ENCODE measurements at places on chromosomes 6 and 20.

- DNase-seq = no peak
Observed at GRCh38 chr20:15099130-15099529, 761.7 kb upstream of the FLRT3 start.

DNA sequence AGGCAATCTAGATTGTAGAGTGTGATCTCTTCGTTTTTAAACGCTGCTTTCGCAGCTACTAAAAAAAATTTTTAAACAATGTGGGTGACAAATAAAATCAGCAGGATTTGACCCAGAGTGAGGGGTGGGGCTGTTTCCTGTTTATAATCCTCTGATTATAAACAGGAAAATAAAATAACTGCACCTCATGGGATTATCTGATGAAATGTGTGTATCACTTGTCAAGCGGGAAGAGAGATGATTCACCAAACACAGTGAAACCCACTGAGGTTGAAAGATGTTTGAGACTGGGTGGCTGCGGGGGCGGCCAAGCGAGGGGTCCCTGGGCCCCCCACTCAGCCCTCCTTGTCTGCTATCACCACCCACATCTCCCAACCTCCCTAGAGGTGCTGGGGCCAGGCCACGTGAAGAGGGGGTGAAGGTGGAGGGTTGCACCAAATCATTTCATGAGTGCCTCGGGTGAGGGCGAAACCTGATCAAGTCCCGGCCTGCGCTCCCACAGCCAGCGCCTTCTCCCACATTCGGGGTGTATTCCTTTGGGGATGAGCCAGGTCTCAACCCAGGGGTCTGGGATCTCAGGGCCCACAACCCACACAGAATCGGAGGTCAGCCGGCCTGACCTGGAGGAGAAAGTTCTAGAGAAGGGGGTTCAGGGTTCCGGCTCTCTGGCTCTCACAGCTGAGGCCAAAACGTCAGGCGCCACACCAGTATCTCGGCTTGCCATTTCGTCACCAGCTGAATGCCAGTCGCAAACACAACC lies 212.5 kb downstream of the BMP7 start:
- no peak for DNase-seq

- no peak for DNase-seq
Observed at GRCh38 chr20:39259010-39259803, 297.1 kb downstream of the DHX35 start.

- no peak for DNase-seq
Observed at GRCh38 chr6:11650711-11651110, 113.2 kb downstream of the TMEM170B start.

GRCh38 chr6:78340755-78341154 lies 526.6 kb upstream of the IRAK1BP1 start:
- no peak for DNase-seq

DNA sequence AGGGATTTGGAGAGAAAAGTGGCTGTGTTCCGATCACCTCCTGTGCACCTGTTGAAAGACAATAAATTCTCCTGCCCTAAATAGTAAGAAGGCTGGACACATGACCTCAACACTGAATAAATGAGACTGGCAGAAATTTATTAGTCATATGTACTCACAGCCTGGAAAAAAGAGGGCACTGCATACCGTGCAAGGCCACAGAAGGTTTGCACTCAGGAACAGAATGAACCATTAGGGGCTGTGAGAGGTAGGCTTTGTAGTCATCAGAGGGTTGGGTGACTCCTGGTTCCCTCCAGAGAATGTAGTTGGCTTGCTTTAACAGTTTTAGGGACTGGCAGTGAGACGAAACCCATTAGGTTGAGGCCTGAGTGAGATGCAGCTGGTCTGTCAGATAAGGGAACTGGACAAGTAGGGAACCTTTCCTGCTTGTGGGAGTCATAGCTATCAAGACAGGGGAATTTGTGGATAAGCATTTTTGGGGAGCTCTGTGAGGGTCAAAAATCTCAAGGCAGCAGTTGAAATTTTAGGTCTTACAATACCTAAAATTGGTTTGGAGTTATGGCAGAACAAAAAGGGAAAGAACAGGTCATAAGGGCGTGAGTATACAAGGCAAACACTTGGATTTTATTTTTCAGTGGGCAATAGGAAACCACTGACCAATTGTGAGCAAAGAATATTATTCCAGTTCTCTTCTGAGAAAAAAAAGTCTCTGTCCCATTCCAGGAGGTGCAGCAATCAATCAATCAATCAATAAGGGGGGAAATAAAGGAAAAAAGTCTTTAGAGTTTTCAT lies 67.9 kb upstream of the BTN3A2 start:
- peak; percentile 60 for DNase-seq

- no peak for DNase-seq
Observed at GRCh38 chr6:140766999-140767398, 1365.7 kb upstream of the GJE1 start.

- no peak for DNase-seq
Observed at GRCh38 chr6:161422710-161423680, 149.1 kb upstream of the AGPAT4 start.

- no peak for DNase-seq
Observed at GRCh38 chr6:74879976-74880375, 325.9 kb downstream of the COL12A1 start.

DNA sequence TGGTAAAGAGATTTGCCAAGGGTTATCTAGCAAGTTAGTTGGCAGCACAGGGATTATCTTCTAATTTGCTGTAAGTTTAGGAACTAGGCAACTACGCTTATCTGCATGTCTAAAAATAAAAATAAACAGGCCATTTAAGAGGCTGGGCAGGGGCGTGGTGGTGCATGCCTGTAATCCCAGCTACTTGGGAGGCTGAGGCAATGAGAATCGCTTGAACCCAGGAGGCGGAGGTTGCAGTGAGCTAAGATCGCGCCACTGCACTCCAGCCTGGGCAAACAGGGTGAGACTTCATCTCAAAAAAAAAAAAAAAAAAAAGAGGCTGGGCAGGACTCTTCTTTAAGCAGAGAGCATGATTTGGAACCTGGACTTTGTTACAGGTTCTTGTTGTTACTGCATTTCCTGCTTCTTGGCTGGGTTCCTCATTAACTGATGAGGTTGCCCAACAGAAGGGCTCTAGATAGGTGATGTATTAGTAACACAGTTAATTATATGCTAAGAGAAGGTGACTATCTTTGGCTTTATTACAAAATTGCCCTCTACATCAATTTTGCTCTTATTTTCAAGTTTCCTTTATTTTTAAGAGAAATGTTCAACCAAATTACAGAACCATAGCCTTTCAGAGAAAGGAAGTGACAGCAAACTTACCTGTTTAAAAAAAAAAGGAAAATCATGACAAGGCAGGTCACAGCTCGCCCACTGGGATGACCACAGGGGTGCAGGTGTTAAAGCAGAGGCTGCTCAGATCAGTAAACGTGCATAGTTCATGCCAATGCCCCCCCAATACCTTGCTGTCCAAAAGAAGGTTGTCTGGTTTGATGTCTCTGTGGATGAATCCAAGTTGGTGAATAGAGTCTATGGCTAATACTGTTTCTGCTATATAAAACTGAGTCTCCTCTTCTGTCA lies 32.5 kb downstream of the STK38 start:
- DNase-seq = no peak

DNA sequence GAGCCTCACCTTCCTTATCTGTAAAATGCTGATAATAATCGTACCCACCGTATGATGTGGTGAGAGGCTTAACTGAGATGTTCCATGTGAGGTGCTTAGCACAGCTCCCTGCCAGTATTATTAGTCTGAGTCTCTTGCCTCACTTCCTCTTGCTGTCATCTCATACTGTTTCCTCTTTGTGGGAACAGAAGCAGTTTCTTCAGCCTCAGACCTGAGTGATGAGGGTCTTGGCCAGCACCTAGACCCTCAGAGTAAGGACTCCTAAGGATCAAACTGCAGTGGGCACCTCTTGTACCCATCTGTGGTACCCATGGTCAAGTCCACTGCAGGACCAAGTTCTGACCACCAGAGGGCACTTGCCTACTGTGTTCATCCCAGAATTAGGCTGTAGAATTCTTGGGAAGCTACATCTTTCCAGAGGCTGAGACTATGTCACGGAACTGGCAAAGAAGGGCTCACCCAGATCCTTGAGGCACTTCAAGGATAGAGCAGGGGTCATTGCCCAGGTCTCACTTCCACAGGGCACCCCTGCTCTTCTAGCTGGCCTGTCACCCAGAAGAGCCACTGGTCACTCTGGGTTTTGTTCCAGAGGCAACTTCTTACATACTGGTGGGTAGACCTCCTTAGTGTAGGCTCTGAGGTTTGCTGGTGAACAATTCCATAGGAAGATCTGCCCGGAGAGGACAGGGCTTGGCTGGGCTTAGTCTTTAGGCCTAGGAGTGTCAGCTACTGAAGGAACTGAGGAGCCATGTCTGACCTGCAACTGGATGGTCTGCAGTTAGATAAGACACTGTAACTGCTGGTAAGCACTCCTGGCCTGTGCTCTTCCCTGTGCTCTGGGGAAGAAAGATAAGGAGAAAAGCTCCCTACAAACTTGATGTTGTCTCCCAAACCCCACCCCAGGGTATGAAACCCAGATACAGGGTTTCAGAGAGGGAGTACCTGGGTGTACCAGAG lies 20.6 kb upstream of the SGK2 start:
- DNase-seq = peak; percentile 57

Data from SW480 (cell line).